ENCODE measurements at places on chromosomes 7 and 10.

- no peak for DNase-seq
These were observed 101.8 kb downstream of the IQUB start for GRCh38 chr7:123432601-123433000.

DNA sequence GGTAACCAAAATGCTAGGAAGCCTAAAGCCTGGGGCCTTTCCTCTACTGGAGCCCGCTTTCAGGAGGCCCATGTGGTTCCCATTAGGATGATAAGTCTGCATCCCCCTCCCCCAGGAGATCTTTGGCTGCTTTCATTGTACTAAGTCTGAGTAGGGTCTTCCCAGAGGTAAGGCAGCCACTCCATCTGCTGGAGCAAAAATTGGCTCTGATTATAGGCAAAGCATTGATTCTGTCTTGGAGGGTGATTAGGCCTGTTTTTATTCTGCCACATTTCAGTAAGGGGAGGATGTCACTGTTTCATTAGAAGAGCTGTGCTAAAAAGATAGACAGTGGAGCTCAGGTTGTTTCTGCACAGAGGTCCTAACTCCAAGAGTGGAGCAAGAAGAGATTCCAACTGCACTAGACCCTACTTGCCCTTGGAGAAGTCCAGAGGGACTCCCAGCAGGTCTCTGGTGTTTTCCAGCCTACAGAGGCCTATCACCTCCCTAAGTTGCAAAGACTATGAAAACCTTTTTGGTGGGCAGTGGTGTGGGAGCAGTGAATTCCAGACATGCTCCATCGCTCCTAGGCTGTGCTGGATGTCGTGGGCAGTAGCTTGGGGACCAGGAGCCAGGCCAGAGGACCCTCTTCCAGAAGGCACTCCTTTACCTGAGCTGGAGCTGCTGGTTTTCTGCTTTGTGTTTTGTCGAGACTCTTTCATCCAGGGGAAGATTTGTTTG, 7.1 kb upstream of the HOXA2 start:
- no peak for DNase-seq

- no peak for DNase-seq
These were observed 20.7 kb downstream of the ZNF32 start for GRCh38 chr10:43627942-43628341.

- no peak for DNase-seq
These were observed 5.4 kb upstream of the HSPB1 start for GRCh38 chr7:76296743-76297740.

DNA sequence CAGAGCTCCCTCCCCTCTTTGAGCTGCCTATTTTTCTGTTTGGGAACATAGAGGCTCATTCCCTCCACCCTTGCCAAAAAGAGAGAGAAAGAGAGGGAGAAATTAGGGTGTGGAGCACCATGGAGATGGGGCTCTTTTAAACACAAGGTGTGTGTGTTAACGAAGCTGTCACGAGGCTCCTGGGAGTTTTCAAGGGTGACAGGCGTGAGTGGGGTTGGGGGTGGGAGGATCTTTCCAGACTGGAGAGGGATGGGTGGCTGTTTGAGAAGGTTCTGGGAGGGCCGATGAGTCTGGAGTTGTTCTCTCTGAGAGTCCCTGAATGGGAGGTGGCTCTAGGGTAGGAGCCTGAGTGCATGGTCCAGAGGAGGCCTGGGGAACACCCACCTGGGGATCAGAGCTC, 45.0 kb downstream of the PALD1 start:
- DNase-seq: no peak

GRCh38 chr7:21916176-21916575, 29.5 kb downstream of the CDCA7L start:
- DNase-seq: no peak

DNA sequence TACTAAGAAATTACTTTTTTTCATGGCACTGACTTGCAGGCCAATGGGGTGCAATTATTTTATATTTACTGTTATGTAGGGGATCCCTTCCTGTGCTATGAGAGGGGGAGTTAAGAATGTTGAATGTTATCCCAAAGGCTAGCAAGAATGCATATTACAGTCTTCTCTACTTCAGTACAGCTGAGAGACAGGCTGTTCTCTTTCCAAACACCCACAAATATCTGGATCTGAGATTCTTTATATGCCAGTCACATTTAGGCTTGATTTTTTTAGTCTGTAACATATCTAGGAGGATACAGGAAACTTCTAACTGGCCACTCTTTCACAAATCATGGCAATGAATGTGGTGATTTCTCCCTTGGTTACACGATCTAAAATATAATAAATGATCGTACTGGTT, 266.4 kb upstream of the FZD8 start:
- no peak for DNase-seq

DNA sequence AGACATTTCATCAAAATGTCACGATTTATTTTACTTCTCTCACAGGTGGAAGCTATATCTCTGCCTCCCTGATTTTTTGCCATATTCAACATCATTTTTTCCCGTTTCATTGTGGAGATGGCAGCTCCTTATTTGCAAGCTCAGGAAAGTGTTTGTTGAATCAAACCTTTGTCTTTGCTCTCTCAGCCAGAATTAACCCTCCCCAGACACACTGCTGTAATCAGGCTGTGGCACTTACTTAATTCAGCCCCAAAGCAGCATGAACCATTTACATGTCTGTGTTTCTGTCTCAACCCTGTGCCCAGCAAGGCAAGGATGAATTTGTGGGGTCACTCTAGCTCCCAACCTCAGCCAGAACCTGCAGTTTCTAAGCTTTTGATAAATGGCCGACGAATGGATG, 397.2 kb downstream of the TCERG1L start:
- DNase-seq: no peak

- no peak for DNase-seq
These were observed 126.4 kb downstream of the CFAP58 start for GRCh38 chr10:104479906-104480593.

DNA sequence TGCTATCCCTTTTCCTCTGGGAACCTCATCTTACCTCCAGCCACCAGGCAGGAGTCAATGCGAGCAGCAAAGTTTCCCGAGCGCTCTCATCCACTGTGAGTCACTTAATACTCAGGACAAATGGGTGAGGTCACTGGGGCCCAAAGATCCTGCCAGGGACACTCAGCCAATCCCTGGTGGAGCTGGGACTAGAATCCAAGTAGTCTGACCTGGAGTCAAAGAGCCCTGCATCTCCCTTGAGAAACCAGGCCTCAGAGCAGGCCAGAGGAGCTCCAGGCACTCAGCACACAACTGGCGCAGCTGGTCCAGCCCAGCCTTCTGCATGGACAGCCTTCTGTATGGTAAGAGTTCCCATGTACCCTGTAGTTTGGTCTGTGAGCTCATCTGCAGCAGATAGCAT, 142.3 kb downstream of the MAPK8 start:
- no peak for DNase-seq

- no peak for DNase-seq
These were observed 85.6 kb downstream of the CRTAC1 start for GRCh38 chr10:97944772-97945171.

DNA sequence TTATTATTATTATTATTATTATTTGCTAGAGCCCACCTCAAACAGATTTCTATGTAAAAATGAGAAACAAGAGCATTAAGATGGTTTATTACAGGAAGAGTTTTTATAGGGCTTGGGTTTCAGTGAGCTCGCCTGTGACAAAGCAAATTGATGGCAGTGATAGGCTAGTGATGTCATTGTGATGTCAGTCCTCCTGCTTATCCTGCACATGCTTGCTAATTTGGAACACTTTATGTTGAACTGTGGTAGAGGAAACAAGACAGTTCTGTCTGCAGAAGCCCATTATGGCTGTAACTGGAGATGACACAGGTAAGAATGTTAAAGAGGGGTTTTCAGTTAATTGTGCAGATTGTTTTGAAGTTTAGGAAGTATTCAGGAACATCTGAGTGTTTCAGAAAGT, 68.3 kb downstream of the CREM start:
- DNase-seq: no peak

DNA sequence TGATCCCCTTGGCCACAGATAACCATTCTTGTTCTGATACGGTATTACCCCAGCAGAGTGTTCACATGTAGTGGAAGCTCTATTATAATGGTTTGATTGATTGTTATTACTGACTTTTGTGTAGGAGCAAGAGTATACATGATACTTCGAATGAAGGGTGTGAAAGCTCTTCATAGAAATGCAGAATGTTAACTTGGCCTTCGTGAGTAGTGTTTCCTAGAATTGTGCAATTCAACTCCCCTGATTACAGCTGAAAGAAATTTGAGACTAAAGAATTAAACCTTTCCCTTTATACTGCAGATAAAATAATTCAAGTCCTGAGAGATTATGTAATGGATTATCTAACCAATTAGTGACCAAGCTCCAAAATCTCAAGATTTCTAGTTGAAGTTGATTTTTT, 38.2 kb downstream of the MKLN1 start:
- DNase-seq: no peak

GRCh38 chr10:23525406-23525805, 86.5 kb downstream of the OTUD1 start:
- no peak for DNase-seq

DNA sequence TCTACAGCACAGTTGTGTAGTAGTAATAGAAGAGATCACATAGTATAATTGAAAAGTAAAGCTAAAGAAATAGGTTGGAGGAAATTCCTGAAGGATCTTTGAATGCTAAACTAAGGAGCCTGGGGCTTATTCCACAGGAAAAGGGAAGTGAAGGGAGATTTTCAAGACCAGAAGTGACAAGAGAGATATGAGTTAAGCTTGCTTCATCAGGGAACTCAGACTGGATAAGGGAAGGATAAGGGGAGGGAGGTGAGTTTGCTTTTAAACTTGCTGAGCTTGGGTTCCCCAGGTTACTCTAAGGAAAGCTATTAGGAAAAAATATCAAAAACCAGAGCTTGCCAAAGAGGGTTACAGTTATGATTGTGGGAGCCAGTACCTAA, 182.4 kb downstream of the RAPGEF5 start:
- DNase-seq: no peak

- no peak for DNase-seq
These were observed 41.8 kb upstream of the WNT16 start for GRCh38 chr7:121286742-121287734.

DNA sequence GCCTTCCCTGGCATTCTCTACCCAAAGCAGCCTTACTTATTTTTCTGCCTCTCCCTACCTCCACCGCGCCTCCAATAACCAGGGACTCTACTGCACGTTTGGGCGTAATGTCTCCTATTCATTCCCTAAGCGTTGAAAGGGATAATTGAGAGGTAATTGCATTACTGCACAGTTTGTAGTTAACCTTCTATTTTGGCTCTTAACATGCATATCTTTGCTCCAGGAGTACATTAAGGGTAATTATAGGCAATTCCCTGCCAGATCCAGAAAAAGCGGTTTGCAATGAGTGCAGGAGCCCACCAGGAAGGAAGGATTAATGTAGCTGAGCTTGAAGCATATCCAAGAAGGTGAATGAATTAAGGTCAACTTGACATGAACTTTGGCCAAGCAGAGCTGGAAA, 558.4 kb downstream of the TYW1 start:
- no peak for DNase-seq

- DNase-seq: no peak
These were observed 145.6 kb downstream of the DOCK4 start for GRCh38 chr7:112060625-112061024.

- DNase-seq: no peak
These were observed 401.5 kb upstream of the MKI67 start for GRCh38 chr10:128527711-128528110.

GRCh38 chr7:27973625-27974024, 207.0 kb downstream of the JAZF1 start:
- DNase-seq: no peak

- DNase-seq: no peak
These were observed 166.5 kb upstream of the RHEB start for GRCh38 chr7:151686016-151686766.

DNA sequence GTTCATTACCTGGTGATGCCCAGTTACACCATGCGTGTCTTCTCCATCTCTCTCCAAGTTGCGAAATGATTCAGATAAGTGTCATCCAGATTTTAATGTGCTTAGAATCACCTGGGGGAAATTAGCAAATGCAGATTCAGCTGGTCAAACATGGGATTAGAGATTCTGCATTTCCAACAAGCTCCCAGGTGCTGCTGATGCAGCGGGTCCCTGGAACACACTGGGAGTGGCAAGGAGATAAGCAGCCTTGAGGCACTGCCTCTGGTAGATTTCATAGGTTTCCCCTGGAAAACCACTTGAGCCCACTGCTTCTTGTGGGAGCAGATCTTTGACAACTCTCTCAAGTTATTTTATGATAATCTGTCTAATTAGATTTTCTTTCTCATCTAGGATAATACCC, 196.0 kb upstream of the C7orf33 start:
- DNase-seq: no peak

DNA sequence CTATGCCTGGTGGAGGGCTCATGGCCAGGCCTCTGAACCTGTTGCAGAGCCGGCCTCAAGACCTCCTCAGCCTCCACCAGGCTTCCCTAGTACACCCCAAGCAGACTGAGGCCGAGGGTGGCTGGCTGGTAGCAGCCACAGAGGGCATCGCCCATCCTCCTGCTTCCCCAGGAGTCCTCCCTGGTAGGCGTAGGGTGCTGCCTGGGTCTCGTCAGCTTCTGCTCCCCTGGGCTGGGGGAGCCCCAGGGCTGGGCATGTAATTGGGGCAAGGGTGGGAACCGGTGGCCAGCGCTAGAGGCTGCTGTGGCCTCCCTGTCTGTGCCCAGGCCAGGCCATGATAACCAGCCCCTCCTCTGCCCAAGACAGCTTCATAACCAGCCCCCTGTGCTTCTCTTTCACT, 32.6 kb downstream of the TBATA start:
- DNase-seq: no peak

All from stimulated activated CD8-positive, alpha-beta memory T cell treated with anti-CD3 and anti-CD28 coated beads, Interleukin-2, amount 100 ng/mL, for 1 hour (primary cell).